ENCODE measurements at places on chromosomes 6 and 20.

DNA sequence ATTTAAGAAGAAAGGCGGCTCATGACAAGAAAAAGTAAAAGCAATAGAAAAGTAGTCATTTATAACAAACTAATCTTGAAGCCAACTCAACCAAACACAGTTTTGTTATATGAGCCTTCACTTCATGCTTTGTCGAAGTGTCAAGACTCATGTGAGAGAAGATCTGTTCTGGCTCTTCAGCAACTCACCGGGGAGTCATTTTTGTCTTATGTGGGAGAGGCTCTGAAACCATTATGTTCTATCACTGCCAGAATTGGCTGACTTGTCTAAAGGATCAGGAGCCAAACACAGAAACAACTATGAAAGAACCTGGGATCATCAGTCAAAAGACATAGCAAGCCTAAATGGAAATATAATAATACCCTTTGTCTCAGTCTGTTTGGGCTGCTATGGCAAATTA, 105.2 kb downstream of the CDK19 start:
- no peak for DNase-seq

DNA sequence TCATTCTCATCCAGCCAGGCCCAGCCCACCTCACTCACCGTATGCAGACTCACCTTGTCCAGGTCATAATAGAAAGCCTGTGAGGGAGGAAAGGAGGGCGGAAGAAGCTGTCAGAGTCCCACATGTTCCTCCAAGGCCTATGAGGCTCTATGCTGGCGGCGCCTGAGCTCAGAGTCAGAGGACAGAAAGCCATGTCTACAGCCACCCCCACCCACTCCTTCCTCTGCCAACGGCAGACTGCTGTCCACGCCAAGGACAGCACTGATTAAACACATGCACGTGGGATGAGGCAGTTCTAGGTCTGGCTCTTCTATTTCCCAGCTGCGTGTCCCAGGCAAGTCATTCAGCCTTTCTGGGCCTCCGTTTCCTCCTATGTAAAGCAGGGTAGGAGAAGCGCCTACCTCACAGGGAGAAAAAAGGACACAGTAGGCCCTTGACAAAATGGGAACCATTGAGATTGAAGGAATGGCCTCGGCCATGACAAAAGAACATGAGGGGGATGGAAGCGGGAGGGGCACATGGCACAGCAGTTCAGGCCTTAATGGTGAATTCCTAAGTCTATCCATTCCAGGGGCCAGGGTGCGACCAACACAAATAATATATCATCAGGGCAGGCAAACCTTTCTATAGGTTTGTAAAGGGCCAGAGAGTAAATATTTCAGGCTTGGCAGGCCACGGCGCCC, 80.1 kb downstream of the RIPOR3 start:
- DNase-seq: no peak

DNA sequence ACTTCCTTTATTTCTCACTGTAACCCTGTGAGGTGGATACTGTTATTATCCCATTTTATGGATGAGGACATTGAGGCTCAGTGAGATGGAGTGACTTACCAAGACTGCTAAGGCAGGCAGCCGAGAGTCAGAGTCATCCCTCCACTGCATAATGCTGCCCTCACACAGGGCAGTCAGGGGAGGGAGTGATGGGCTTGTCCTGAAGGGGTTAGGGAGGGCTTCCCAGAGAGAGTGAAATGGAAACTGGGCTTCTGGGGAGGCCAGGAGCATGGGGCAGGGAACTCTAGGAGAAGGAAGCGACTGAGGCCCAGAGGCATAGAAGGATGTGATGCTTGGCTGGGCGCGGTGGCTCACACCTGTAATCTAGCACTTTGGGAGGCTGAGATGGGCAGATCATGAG, 31.1 kb downstream of the TM9SF4 start:
- DNase-seq: no peak

- no peak for DNase-seq
Measured at GRCh38 chr6:30837870-30838269, 46.4 kb upstream of the DDR1 start.

DNA sequence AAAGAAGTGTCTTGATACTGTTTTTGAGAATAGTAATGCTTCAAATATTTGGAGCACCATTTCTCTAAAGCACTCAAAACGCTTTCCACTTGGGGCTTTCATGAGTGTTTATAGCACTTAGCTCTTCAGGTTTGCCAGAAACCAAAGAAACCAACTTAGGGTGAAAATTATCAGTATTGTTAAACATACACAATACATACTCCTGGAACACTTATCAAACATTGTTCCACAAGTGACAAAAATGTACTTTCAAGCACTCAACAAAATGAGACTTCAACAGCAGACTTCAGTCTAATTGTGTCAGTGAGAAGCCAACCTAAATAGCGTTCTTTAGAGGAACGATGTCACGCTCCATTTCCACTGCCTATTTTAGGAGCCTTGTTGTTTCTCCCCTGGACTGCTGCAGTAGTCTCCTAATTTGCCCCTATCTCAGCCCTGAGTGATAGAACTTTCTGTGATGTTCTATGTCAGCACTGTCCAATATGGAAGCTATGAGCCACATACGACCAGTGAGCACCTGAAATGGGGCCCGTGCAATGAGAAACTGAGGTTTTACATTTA, 461.3 kb downstream of the KIF16B start:
- DNase-seq: no peak

- no peak for DNase-seq
Measured at GRCh38 chr6:81844686-81845085, 92.2 kb upstream of the TENT5A start.

DNA sequence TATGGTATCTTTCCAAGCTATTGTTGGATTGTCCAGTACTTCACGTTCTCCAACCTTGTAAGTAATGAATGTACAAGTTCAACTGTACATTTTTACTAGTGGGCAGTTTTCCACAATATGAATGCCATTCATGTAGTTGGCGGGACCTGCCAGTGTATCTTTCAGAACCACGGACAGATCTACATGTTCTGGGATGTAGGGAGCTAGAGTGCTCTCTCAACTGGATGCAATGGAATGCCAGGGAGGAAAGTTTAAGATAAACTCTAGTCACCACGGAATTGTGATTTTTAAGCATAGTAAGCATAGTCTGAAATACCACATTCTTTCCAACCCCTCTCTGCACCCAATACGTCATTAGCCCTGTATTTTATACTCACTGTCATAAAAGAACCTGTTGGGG, 21.5 kb upstream of the HLA-C start:
- DNase-seq: no peak

DNA sequence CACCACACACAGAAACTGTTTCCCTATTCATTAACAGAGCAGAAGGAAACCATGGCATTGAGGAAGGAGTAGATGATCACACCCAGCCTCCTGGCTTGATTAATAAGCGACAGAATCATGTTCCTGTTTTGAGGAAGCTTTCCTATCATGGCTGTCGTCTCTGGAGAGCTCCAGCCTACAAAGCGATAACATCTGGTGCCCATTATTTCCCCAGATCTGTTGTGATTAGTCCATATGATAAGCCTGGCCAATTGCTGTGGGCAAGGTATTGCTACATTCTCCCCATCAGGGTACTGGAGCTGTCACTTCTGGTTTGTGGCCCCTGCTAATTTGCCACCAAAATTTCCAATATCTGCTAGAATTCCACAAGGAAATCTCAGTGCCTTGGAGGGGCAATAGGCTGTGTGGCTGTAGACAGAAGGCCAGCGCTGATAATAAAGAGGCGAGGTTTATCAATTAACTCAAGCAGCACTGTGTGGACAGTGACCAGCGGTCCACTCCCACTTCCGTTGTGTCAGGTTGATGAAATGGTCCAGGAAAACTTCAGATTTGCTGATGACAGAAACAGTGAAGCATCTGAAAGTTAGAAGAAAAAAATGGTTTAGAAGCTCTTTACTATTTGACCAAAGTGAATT, 66.4 kb downstream of the OLIG3 start:
- no peak for DNase-seq

DNA sequence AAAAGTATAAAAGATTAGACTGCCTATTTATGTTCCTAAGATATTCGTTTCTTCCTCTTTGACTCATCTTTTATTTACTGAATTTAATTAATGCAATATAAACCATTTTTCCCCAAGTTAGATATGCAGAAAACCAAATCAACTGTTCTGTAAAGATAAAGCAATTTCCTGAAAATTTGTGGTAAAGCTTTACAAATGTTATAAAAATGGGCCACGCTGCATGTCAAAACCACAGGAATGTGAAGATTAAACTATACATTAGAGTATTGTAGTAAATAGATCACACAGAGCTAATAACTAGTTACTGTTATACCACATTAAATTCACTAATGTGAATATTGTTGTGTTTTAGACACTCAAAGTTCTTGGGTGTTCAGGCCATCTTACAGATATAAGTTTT, 83.4 kb downstream of the OPN5 start:
- no peak for DNase-seq

DNA sequence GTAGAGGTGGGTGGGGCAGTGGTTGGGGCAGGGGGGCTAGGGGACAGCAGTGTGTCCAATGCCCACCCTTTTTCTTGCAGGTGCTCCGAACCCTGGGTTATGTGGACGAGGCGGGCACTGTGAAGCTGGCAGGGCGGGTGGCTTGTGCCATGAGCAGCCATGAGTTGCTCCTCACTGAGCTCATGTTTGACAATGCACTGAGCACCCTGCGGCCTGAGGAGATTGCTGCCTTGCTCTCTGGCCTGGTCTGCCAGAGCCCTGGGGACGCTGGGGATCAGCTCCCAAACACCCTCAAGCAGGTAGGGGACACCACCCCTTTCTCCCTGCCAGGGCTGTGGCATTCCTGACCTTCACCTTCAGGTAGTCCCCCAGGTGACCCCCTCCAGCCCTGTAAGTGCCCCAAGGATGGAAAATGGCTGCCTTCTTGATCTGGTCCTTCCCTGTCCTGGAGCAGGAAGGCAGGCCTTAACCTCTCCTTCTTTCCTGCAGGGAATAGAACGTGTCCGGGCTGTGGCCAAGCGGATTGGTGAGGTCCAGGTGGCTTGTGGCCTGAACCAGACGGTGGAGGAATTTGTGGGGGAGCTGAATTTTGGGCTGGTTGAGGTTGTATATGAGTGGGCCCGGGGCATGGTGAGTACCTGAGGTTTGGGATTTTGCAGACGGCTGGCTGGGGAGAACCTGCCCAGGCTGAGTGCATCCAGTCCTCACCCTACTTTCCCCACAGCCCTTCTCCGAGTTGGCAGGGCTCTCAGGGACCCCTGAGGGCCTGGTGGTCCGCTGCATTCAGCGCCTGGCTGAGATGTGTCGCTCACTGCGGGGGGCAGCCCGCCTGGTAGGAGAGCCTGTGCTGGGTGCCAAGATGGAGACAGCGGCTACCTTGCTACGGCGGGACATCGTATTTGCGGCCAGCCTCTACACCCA, 2.9 kb downstream of the DXO start:
- no peak for DNase-seq

DNA sequence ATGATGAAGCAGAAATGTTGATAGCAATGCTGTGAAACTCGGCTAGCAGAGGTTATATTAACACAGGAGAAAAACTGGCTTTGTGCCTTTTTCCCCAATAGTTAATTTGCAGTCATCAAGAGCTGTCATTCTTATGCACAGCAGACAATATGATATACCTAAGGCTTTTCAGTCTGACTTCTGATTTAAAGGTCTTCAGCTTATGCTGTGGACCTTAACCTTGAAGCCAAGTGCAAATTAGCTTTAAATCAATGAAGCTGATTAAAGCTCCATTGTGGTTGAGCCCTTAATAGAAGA, 171.6 kb upstream of the ID4 start:
- no peak for DNase-seq

- DNase-seq: no peak
Measured at GRCh38 chr6:95578106-95578410, 723 bp downstream of the MANEA start.

- DNase-seq: no peak
Measured at GRCh38 chr20:6030453-6031080, 23.3 kb downstream of the LRRN4 start.

GRCh38 chr20:37846573-37846972, 56.4 kb upstream of the VSTM2L start:
- no peak for DNase-seq

DNA sequence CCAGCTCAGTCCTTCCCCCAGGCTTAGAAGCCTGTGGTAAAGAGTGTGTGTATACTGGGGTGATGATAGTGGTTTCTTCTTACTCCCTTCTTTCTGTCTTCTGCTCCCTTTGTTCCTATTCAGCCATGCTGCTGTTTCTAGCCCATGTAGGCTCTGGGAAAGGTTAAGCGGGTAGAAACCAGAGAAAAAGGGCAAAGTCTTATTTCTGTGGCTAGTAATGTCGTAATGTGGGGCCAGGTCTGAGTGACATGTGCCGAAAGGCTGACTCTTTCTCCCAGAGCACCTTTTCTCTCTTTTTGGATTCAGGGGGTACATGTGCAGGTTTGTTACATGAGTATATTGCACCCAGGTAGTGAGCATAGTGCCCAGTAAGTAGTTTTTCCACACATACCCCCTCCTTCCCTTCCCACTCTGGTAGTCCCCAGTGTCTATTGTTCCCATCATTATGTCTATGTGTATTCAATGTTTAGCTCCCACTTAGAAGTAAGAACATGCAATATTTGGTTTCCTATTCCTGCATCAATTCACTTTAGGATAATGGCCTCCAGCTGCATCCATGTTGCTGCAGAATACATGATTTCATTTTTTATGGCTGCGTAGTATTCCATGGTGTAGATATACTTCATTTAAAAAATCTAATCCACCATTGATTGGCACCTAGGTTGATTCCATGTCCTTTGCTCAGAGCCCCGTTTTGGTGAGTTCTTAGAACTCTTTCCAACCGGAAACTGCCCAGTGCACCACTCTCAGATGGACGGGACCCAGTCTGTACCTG, 74.3 kb downstream of the EFHC1 start:
- no peak for DNase-seq

DNA sequence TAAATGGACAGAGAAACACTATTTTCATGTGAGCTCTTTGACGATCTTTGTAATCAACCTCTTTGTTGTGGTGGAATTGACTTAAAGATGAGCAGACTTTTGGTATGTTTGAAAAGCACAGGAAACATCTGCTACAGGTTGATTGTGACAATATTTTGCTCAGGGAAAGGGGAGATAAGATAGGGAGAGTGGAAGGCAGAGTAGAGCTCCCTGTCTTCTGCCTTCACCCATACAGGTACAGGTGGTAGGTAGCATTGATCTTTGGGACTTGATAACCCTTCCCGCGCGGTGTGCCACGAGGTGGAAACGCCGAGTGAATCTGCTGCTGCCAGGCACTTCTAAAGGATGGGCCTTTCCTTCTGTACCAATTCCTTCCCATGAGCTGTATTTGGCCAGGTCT, 183.6 kb downstream of the UTRN start:
- peak; percentile 27 for DNase-seq

DNA sequence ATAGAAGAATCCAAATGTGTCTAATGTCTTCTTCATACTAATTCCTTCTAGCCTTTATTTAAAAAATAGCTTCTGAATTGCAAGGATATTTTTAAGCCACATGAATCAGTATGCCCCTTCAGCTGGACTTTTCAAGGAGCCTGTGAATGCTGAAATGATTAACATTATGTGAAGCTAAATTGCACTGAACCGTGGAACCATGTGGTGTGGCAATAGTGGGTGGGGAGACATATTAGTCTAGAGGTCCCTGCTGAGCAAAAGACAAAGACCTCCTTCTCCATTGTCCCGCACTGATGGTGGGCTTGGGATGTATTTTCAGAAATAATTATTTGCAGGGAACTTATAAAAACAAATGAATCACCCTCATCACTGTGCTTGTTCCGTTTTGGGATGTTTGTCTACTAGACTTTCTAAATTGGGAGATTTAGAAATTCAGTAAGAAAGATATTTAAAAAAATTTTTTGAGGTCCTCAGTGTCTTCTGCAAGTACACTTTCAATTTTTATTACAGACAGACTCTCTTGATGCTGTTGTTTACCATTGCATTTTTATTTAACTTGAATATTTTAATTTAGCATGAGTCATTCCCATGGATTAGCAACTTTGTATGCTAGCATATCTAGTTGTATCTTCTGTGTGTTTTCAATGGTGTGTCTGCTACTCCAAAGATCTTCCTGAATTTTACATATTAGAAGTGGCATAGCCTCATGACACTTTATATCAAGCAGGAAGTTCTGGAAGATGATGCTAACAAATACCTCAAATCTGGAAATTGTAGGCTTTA, 238.1 kb downstream of the LAMA2 start:
- DNase-seq: no peak
